ENCODE measurements at places on chromosomes 13 and 19. TPM values are rescaled to one million over a fixed set of nuclear protein-coding genes. Genes with fewer than 3 reads are reported as not detected.

Gene TMEM221
- 0.85 TPM for total RNA-seq

Gene APLP1
- total RNA-seq = 93.9 TPM

Gene ZNF8
- total RNA-seq = 0.86 TPM

Gene SPIB
- 0.24 TPM for total RNA-seq

Data from A549 treated with Mapracorat at 1 μM for 4 hours (cell line).